ENCODE measurements at places on chromosomes 12 and 14.
A peak's percentile ranks its signal among the peaks of the same experiment; 100 is the strongest.

- DNase-seq, result no peak
Measured at GRCh38 chr12:93500201-93500600, 32.9 kb downstream of the MRPL42 start.

- DNase-seq, result no peak
Measured at GRCh38 chr12:116707751-116708150, 30.1 kb downstream of the SPRING1 start.

- DNase-seq, result no peak
Measured at GRCh38 chr14:32757568-32757967, 181.1 kb upstream of the NPAS3 start.

- no peak for DNase-seq
Measured at GRCh38 chr12:111431772-111432171, 26.0 kb downstream of the SH2B3 start.

- peak; percentile 25 for DNase-seq
Measured at GRCh38 chr12:116697305-116697704, 40.6 kb downstream of the SPRING1 start.

- DNase-seq, result no peak
Measured at GRCh38 chr12:51626629-51627028, 35.6 kb downstream of the SCN8A start.

GRCh38 chr14:102026934-102027333 is 59.9 kb downstream of the HSP90AA1 start:
- DNase-seq, result no peak

DNA sequence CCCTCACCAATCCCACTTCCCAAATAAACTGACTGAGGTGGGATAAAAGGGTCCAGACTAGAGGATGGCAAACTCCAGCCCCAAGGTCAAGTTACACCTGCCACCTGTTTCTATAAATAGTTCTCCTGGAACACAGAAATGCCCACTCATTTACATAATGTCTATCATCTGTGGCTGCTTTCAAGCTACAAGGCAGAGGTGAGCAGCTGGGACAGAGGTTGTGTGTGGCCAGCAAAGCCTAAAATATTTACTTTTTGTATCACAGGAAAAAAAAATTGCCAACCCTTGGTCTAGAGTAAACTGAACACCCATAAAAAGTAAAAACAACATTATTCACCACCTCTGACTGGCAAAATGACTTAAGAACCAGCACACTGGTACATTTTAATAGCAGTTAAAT is 269.4 kb downstream of the RGS6 start:
- DNase-seq, result no peak

DNA sequence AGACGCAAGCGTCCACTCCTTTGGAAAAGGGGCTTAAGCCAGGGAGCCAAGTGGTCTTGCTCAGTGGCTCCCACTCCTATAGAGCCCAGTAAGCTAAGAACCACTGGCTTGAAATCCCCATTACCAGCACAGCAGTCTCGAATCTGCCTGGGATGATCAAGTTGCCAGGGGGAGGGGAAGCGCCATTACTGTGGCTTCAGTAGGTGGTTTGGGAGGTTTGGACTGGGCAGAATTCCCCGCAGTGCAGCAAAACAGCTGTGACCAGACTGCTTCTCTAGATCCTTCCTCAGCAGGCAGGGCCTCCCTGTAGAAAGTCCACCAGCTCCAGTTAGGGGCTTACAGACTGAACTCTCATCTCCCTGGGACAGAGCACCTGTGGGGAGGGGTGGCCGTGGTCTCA is 115.4 kb downstream of the TMEM117 start:
- DNase-seq, result no peak

- DNase-seq, result no peak
Measured at GRCh38 chr14:59349258-59349701, 115.9 kb downstream of the GPR135 start.

GRCh38 chr14:94821705-94822104 is 51.8 kb upstream of the GSC start:
- no peak for DNase-seq

GRCh38 chr14:50763382-50764007 is 67.5 kb downstream of the NIN start:
- DNase-seq, result no peak

- DNase-seq, result peak; percentile 53
Measured at GRCh38 chr12:953776-954175, 4.3 kb upstream of the RAD52 start.

DNA sequence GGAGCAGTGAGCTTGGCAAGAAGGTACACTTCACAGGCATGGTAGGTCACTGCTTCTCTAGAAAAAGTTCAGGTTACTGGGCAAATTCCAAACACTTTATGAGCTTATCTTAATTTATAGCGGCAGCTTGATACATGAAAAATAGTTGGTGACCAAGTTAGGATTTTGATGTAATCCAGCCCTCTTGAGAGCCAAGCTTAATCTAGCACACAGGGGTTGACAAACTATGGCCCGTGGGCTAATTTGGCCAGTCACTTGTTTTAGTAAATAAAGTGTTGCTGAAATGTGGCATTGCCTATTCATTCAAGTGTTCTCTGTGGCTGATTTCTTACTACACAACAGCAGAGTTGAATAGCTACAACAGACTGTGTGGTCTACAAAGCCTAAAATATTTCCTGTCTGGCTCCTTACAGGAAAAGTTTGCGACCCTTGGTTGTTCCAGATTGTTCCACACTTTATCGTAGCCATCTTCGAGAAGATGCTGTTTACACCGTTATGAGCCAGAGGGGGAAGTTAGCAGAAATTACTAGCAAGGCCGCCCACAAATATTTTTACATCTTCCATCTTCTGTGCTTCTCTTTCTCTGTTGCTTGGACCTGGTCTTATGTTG is 120.9 kb downstream of the DAAM1 start:
- no peak for DNase-seq

GRCh38 chr12:99332936-99333591 is 314.5 kb upstream of the GARIN6 start:
- no peak for DNase-seq

- DNase-seq, result peak; percentile 72
Measured at GRCh38 chr12:124778411-124778810, 85.3 kb downstream of the SCARB1 start.

DNA sequence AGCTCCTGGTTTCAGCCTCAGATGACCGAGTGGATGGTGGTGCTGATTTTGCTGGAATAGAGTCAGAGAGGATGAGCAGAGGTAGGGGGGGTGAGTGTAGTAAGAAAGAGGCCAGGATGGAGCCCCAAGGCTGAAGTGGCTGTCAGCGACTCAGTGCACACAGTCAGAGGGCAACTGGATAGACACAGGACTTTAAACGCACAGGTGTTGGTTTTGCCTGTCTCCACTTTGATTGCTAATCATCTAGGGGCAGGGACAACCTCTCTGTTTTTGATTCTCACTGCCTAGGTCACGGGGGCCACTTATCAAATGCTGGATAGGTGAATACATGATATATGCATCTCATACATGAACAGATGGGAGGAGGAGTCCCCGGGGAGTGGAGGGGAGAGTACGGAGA is 99.5 kb downstream of the EGLN3 start:
- no peak for DNase-seq

GRCh38 chr12:30863839-30864238 is 62.7 kb upstream of the TSPAN11 start:
- DNase-seq, result no peak

DNA sequence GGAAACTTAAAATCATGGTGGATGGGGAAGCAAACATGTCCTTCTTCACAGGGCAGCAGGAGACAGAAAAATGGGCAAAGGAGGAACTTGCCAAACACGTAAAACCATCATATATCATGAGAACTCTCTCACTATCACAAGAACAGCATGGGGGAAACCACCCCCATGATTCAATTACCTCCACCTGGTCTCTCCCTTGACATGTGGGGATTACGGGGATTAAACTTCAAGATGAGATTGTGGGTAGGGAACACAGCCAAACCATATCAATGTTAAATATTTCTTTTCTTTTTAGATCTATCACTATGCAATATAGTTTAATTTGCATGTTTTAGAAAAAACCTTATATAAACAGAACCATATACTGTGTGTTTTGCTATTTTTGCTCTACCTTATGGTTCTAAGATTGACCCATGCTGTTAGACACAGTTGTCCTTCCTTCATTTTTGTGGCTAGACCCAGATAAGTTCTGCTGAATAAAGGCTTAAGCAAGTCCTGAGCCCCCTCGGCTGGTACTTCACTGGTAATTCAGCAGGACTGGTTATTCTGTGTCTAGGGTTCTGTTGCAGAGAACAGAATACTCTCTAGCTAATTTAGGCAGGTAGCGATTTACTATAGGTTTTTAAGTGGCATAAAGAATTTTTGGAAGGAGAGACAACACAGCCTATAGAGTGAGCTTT is 253.7 kb upstream of the HMGA2 start:
- DNase-seq, result no peak

GRCh38 chr12:7017870-7018349 is 366 bp downstream of the LPCAT3 start:
- DNase-seq, result no peak

DNA sequence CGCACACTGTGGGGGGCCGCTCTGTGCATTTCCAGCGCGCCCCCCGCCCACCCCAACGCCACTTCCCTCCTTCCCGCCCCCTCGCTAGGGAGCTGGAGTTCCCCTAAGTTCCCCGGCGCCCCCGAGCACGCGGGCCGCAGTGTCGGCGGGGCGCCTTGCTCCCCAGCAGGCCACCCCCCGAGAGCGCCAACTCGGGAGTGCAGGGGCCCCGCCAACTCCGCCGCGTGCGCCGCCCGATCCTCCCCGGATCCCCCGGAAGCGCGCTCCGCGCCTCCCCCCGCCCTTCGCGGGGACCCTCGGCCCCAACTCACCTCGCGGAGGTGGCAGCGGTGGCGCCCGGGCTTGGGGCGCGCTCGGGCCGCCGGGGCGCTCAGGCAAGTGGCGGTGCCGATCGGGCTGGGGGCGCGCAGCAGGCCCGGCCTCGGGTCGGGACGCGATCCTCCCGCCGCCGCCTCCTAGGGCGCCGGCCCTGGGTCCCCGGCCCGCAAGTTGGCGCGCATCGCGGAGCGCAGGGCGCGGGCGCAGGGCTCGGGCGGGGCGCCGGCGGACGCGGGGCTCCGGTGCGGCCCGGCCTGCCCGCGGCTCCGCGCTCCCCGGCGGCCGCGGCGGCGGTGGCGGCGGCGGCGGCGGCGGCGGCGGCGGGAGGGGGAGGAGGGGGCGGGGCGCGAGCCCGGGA is at the start of gene NCOR2:
Gene NCOR2, minus strand, starts transcription at position 616 of the 676 bp plus-strand sequence. CDS start 72,361 bp downstream, outside the sequence.
- DNase-seq, result peak; percentile 59

DNA sequence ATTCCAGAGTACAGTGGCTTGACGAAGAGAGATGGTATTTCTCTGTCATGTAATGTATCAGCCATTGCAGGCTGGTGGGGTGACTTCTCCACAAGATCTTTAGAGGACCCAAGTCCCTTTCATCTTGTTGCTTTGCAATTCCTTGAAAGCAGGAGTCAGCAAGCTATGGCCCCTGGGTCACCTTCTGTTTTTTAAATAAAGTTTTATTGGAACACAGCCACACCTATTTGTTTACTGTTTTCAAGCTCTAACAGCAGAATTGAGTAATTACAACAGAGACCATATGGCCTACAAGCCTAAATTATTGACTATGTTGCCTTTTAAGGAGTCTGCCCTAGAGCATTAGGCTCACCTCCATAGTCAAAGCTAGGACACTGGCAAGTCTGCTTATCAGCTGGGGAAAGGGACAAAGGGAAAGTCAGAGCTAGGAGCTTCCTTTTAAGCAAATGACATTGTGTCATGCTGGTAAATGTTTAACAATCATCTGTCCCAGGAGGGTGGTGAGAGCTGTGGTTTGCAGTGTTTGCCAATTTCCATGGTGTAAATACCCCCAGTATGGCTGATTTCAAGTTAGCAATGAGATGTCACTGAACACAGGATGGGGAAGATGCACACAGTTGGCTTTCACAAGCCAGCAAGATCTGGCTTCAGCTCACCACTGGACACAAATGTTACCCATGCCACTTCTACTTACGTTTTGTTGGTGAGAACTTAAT is 87.7 kb upstream of the PWP1 start:
- DNase-seq, result no peak

- DNase-seq, result no peak
Measured at GRCh38 chr12:93819050-93819491, 141.9 kb downstream of the CRADD start.

GRCh38 chr14:23362200-23362599 is 2.8 kb downstream of the EFS start:
- DNase-seq, result no peak

DNA sequence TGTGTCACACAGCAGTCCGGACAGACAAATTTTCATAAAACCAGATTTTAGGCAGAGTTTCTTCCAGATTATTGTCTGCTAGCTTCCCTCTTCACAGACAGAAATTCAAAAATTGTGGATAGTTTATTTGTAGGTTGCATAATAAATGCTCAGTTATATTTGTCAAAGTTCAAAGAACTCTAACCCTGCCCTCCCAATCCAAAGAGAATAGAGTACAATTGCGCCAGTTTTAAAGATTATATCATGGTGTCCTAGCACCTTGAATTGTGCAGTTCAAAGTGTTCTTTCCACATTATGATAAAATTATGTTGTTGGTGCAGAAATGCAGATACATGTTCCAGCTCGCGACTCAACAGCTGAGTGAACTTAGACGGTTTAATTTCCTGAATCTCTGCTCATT is 263.1 kb downstream of the PRKD1 start:
- DNase-seq, result no peak

- no peak for DNase-seq
Measured at GRCh38 chr12:100268835-100269564, 2.0 kb downstream of the SCYL2 start.

DNA sequence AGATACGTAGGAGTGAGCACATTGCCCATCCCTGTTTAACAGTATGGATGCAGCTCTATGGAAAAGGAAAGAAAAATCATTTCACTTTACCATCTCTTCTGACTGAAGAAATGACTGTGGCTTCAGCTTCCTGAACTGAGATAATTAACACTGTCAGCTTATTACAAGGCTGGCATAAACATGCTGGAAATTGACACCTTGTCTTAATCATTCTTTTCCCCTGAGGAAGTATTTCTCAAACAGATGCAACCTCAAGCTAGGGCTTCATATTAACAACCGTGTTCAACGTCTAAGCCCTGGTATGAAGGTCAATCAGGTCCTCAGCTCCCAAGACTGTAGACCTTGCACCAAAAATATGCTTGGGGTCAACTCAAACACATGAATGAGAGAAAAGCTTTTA is 25.0 kb downstream of the RERG start:
- no peak for DNase-seq

- DNase-seq, result no peak
Measured at GRCh38 chr12:76568130-76568529, 8.6 kb upstream of the OSBPL8 start.

DNA sequence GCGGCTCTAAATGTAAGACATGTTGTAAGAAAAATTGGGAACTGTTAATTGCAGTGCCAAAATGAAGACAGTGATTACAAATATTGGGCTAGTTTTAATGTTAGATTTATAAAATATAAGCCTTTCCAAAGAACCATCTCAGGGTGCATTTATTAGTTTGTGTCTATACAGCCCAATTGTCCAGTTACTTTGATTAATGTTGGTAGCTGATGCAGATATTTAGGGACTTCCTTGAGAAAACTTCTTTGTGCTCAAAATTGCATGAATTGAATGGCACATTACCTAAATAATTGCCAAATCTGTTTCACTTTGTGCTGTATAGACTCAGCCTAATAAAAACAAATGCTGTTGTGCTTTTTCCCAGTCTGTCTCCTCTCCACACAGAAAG is 83.7 kb downstream of the DAD1 start:
- DNase-seq, result no peak

Measured in activated CD4-positive, alpha-beta memory T cell treated with anti-CD3 and anti-CD28 coated beads for 36 hours (primary cell).